Stimulated activated CD8-positive, alpha-beta memory T cell treated with anti-CD3 and anti-CD28 coated beads, Interleukin-7, amount 100 ng/mL, for 1 hour (primary cell): ENCODE measurements at places on chromosomes 16 and 17.

DNA sequence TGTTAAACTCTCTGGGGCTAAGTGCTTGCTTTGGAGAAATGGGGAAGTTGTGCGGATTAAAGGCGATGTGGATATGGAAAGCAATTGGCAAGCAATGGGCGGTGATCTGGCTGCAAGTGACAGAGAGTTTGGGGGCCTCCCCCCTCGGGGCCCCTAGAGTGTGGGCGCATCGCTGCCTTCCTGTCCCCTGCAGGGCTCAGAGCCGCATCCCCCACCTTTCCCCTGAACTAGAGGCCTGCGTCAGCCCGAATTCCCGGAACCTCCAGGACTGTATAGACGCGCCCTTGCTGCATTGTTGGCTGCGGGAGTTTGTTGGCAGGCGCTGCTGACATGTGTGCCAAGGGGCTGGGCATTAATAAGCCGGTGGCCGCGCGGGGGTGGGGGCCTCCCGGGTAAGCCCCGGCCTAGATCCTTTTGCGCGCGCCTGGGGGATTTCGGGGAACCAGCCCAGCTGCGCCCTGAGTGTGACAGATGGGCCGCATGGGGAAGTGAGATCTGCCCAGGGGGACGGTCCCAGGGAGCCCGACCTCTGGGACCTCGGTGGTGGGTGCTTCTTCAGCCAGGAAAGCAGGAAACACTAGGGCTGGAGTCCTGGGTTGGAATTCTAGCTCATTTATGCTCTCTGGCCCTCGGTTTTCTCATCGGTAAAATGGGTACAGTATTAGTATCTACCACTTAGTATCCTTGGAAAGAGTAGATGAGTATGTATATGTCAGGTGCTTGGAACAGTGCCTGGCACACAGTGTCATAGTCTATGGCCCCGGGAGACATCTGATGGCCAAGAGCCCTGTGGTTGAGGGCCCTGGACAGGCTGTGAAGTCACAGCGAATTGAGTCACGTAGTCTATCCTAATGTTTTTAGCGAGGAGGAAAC, 1.0 kb downstream of the EEF2K start:
- peak; percentile 24 for DNase-seq

DNA sequence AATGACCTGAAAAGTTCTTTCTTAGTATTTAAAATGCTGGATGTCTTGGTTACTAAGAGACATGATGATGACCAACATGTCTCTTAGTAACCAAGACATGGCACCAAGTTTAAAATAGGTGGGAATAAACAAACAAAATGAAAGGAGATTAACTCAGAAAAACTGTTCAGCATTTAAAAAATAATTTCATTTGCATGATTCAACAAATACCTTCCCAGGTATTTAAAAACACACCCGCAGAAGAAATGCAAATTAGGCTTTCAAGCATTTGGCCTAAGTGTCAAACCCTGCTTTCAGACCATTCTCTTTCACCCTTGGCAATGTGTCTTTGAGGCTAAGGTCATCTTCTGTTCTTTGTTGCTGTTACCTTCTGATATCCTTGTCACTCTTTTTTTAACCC, 91.4 kb upstream of the CORO6 start:
- no peak for DNase-seq

DNA sequence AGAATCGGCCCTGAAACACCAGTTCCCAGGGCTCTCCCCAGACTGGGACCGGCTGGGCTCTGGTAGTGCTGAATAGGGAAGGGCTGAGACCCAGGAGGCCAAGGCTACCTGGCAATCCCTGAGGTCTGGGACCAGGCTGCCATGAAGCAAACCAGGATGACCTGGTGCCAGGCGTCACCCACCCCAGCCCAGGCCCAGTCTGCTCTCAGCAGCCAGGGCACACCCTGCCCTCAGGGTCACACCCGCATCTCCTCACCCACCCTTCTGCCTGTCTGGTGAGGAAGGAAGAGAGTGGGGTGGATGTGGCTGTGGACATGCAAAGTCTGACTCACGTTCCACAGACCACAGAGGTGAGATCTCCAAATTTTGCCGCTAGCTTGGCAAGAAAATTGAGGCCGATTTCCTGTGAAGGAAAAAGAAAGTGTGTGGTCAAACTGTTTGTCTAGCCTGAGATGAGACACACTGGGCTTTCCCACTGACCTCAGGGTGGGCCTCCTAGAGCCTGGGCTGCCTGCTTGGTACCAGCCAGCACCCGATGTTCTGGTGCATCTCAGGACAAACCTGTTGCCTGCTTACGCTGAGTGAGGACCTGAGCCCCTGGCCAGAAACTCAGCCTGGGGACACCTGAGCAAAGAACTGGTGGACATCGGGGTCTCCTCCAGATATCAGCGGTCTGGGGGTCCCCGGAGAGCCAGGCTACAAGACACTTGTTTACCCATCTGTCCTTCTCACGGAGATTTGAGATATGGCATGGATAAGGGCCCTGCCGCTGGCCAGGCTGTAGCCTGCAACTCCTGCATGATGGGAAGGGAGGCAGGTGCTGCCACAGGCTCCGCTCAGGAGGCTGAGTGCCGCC, 6.3 kb upstream of the RAB37 start:
- no peak for DNase-seq

DNA sequence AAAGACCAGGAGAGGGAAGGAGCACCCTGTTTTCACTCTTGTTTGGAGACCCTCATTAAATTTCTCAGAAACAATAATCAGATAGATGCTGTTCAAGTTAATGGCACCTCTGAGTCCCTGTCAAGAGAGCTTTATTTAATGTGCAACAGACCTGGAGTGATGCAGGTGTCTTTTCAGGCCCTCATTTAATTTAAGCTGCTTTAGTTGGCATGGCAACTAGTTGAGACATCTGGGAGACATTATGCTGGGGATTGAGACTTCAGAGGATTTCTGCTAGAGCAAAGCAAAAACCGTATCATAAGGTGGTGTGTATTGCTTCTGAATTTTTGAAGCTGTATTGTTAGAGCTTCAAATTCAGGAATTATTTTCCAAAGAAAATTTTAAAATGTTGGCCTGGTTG, 108.5 kb downstream of the NLK start:
- DNase-seq = no peak

- no peak for DNase-seq
Measured at GRCh38 chr17:77668518-77668917, 290.0 kb upstream of the TNRC6C start.

GRCh38 chr17:78981010-78981888, 1.5 kb upstream of the LGALS3BP start:
- no peak for DNase-seq

GRCh38 chr16:32116080-32116479, 137.0 kb upstream of the TP53TG3D start:
- DNase-seq = no peak

DNA sequence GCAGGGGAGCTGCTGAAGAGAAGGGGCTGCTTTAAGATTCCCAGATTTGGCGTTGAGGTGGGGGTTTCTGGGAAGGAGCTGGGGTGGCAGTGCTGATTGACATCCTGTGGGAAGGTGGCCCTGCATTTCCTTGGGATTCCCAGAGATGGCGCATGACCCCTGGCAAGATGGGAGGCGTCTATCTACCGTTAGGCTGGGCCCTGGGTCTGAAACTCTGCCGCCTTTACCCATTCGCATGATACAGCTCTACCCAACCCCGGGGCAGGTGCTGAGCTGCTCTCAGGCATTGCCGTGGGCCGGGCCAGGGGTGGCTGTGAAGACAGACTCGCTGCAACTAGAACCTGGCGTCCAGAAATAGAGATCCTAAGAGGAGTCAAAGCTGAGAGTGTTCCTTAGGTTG, 9.9 kb upstream of the MVD start:
- no peak for DNase-seq

DNA sequence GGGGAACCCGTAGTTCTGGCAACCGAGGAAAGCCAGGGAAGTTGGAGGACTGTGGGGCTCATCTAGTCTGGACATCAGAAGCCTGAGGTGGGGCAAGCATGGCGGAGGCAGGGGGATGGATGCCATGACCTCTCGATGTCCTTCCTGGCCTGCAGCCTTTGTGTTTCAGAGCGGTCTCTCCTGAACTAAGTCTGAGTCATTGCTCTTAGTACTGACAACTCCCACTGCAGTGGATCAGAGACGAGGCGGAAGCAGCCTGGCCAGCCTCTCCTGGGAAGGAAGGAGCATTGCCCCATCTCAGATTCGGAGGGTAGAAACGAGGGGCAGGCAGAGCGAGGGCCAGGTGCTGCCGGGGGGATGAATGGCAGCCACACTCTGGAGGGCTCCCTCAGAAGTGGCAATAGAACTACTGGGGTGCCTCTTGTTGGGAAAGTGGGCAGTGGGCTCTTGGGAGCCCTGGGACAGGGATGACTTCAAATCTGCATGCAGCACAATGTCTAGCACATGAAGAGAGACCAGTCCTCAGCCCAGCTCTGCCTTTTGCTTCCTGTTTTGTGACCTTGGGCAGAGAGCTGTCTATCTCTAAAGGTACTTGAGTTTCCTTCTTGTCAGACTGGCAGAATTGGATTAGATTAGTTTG, 3.6 kb upstream of the STAC2 start:
- no peak for DNase-seq

GRCh38 chr16:79484237-79484636, 116.3 kb downstream of the MAF start:
- no peak for DNase-seq

GRCh38 chr16:12460064-12460392, 343.7 kb downstream of the CPPED1 start:
- no peak for DNase-seq

DNA sequence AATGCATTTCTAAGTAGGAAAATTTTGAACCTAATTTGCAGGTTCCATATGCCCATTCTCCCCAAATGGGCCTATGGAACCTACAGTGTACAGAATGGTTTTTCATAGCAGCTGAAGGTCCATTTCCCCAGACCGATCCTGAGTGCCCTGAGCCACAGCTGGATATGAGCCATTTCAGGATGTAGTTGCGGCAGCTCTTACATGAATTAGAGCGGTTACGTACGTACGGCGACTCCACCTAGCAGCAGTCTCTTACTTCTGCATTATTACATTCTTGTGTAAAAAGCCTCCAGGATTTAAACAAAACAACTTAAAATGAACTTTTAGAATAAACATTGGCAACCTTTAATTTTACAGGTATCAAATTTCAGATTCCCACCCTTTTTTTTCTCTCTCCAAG, 225.3 kb downstream of the SNX29 start:
- DNase-seq = no peak

GRCh38 chr17:48993951-48994350, 3.2 kb upstream of the IGF2BP1 start:
- DNase-seq = no peak

GRCh38 chr16:68481636-68482035, 33.3 kb upstream of the SMPD3 start:
- no peak for DNase-seq

- no peak for DNase-seq
Measured at GRCh38 chr17:78294776-78295175, 63.3 kb downstream of the TMEM235 start.

DNA sequence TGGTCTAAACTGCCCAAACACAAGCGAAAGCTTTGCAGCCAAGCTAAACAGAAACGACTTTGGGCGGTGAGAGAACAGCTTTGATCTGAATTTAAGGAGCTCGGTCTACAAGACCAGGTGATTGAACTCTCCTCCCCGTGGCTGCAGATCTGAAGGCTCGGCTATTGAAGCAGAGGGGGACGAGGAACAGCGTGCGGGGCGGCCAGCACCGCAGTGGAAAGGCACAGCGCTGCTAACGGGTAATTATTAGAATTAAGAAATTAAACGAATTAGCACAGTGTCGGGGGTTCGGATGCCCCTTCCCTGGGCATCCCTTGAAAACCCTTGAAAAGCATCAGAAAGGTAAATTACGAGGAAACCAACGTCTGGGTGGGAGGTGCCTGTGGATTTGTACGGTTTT, 431 bp downstream of the TEKT3 start:
- no peak for DNase-seq

DNA sequence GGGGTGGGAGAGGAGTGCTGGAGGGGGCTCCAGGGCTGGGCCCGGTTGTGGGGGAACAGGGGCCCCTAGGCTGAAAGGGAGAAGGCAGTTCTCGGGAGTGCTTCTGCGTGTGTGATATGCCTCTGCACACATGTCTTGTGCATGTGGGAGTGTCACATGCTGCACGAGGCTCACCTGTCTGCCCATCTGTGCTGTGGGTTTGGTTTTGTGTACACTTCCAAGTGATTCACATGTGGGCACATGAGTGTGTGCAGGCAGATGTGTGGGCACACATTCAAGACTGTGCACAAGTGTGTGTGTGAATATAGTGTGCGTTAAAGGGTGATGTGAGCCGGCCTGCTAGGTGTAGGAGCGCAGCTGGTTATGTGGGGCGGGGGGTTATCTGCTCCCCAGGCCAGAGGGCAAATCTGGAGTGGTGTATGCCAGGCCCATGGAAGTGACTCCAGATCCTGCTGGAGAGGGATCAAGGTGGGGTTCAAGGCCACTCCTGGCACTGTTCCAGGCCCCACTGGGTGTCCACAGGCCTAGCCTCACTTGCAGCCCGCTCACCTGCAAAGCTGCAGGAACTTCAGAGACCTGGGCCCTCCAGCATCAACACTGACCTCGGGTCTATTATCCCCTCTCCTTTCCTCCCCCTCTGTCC, 3.8 kb upstream of the BAHCC1 start:
- no peak for DNase-seq

- DNase-seq = no peak
Measured at GRCh38 chr17:75765981-75766380, 989 bp upstream of the GALK1 start.

DNA sequence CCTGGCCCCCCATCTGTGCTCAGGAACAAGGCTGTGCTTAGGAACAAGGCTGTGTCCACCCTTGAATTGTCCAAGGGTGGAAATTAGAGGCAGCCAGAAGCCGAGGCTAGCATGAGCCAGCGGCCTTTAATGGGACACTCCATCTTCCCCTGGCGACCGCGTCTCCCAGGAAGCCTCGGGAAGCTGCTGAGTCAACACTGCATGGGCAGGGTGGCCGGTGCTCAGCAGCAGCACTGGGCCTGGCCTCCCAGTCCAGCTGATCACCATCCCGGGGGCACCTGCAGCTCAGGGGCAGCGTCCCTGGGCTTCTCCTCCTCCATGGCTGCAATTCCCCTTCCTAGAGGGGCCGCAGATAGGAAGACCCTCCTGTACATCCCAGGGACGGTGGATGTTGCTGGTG, 180.8 kb downstream of the ENGASE start:
- DNase-seq = no peak

GRCh38 chr17:64418506-64419339, 28.1 kb upstream of the PECAM1 start:
- no peak for DNase-seq

- no peak for DNase-seq
Measured at GRCh38 chr17:80910043-80910442, 81.6 kb upstream of the CHMP6 start.

GRCh38 chr16:9500872-9501271, 409.4 kb downstream of the HAPSTR1 start:
- no peak for DNase-seq

DNA sequence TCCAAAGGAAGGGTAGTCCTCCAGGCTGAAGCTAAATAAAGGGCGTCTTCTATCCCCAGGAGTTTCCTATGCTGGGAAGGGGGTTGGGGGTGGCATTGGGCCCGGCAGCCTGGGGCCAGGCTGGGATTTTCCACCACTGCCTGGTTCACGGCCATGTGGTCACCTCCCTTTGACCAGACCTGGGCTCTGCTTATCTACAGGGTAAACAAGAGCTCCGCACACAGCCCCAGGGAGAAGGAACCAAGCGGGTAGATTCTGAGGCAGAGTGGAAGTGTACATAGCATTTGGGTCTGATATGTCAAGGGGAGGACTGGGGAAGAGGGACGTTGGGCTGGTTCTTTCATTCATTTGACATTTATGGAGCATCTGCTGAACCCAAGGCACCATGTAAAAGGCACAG, 27.2 kb upstream of the TMEM220 start:
- no peak for DNase-seq

GRCh38 chr17:46976626-46977270, 2.3 kb downstream of the RPRML start:
- DNase-seq = no peak
